ENCODE measurements at places on chromosomes 7 and 10. TPM values are rescaled to one million over a fixed set of nuclear protein-coding genes. Genes with fewer than 3 reads are reported as not detected.

GRCh38 chr10:112045938-112046337, 137.6 kb downstream of the GPAM start:
- no peak for DNase-seq

Gene PLEKHS1
- polyA plus RNA-seq = 0.15 TPM

- DNase-seq = no peak
These were observed 31.2 kb upstream of the TLX1 start for GRCh38 chr10:101099901-101100300.

Gene PRSS2
- not detected for polyA plus RNA-seq

GRCh38 chr10:6144406-6145165, 55.8 kb downstream of the RBM17 start:
- peak; percentile 67 for DNase-seq

DNA sequence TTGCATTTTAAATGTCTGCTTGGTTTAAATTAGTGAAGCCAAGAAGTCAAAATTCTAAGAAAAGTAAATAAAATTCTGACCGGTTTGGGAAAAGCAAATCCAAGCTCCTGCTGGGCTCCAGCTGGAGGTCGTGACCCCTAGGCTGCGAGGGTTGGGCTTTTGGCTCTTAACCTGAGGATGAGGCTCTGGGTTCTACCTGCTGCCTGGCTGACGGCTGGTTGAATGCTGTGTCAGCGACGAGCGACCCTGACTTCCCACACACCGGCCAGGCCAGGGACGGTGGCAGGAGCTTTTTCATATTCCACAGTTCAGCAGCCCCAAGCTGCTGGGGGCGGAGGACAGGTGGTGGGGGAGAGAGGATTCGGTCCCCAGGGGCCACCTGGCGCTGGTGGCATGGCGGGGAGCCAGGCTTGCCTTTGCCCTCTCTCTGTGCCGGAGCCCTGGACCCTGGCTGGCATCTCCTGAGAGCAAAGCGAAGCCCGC, 843 bp upstream of the PLPP4 start:
- no peak for DNase-seq

Gene FAM3C
- polyA plus RNA-seq = 102 TPM

GRCh38 chr10:6217611-6218010, 14.9 kb downstream of the PFKFB3 start:
- no peak for DNase-seq

Gene CYP3A5
- 2.1 TPM for polyA plus RNA-seq

GRCh38 chr10:101571271-101571925, 16.7 kb downstream of the POLL start:
- no peak for DNase-seq

GRCh38 chr7:148921189-148921588, 37.1 kb upstream of the EZH2 start:
- DNase-seq = no peak

DNA sequence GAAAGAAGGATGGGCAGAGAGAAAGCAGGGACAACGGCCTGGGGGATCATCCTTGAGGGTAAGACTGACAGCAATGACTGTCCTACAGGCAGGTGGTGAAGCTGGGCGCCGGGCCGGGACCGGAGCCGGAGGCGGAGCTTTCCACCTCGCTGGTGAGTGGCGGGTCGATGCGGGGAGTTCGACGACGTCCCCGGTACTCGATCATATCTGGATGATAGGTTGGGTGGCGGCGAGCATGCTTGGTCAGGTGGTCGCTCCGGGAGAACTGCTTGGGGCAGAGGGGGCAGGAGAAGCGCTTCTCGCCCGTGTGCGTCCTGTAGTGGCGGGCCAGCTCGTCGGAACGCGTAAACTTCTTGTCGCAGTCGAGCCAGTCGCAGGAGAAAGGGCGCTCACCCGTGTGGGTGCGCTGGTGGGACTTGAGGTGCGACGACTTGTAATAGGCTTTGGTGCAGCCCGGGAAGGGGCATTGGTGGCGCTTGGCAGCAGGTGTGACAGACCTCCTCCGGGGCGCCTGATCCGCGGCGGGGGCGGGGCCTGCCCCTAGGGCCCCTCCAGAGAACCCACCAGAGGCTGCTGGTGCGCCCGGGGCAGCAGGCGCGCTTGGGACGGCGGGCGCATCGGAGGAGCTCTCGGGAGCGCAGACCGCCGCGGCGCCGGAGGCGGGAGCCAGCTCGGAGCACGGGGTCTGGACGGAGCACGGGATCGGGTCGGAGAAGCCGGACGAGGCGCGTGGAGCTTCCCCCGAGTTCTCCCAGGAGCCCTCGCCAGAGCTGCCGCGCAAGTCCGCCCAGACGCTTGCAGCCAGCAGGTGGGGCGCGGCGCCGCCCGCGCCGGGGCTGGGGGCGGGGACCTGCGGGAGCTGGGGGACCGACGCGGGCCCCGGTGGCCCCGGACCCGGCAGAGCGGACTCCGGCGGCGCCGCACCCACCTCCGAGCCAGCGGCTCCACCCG, 752 bp downstream of the KLF14 start:
- peak; percentile 25 for DNase-seq

- DNase-seq = no peak
These were observed 141.7 kb downstream of the AUTS2 start for GRCh38 chr7:69739931-69740431.

DNA sequence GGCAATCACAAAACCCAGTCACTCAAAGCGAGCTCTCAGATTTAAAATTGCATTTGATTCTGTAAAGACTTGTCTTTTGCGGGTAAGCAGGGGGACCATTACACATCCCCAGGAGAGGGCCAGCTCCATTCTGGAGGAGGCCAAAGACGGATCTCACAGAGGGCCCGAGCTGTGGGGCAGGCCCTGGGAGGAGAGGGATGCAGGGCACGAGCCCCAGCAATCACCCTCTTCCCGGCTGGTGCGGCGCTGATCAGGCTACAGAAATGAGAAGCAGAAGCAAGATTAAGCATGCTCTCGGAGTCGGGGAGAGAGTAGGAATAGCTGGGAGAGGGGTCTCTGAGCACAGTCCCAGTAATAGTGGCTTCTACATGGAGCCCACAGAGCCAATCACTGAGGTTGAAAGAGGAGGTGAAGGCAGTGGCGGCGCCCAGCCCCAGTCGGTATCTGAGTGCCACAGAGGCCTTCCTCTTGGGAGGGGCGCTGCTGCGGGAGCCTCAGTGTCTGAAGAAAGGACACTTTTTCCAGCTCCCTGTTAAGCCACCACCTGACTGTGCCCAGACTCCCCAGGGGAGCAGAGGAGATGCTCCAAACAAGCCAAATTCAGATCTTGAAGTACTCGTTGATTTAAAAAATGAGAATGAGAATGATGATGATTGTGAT, 7.1 kb downstream of the CXCL12 start:
- DNase-seq = no peak

Gene GDF10
- 1.5 TPM for polyA plus RNA-seq

- no peak for DNase-seq
These were observed 739.5 kb downstream of the SORCS1 start for GRCh38 chr10:106424981-106425380.

- no peak for DNase-seq
These were observed 29.9 kb downstream of the ERLIN1 start for GRCh38 chr10:100155936-100156335.

DNA sequence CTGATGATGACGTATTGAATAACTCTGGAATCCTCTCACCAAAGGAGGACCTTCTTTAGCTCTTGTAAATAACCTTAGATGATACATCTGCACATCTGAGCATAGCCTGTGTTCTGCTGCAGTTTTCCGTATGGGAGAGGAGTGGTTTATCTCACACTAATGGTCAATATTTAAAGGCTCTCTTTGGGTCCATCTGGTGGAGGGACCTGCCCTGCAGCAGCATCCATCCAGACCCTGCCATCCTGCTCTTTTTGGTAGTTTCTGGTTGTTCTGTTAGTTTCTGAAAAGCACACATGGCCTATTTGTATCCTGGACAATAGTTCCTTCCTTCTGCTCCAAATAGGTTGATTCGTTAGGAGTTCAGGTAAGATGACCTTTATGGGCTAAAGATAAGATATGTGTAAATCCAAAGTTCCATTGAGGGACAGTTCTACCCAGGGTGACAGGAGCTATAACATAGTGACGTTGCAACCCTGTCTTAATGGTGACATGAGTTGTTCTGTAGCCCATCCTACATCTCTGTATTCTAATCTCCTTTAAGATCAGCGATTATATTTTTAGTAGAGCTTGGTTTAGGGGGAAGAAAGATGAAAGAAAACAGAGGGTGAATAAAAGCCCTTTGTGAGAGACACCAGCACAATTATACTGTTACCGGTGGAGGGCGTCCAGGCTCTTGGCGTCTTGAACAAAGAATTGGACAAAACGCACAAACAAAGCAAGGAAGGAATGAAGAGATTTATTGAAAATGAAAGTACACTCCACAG, 60.0 kb upstream of the KLF14 start:
- no peak for DNase-seq

Gene CPED1
- polyA plus RNA-seq = 37.1 TPM

Gene C10orf53
- not detected for polyA plus RNA-seq

DNA sequence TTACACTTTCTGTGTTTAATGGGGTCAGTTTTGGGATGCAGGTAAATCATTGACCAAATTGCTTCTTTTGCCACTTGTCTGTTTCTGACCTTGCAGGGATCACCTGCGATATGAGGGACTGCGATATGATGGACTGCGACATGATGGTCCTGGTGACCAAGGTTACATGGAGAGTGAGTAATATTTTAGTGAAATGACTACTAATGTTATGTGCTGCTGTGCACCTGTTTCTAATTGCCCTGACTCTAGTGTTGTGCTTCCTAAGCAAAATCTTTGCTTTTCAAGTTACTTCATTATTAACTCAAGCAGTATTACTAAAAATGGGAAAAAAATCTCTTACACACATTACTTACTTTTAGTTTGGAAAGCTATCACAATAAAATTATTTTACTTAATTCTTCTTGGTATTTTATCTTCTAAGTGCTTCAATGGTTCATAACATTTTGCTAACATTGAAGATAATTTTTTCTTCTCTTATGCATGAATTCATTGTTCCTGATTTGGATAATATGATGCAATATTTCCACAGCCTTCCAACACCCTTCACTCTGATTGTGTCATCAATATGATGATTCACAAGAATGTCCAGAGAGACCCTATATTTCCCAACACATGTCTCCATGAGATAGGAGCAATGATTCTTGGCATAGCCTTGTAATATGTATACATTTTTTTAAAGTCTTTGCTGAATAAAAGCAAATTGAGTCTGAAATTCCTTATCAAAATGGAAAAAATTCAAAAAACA, 306.2 kb upstream of the AKR1E2 start:
- no peak for DNase-seq

DNA sequence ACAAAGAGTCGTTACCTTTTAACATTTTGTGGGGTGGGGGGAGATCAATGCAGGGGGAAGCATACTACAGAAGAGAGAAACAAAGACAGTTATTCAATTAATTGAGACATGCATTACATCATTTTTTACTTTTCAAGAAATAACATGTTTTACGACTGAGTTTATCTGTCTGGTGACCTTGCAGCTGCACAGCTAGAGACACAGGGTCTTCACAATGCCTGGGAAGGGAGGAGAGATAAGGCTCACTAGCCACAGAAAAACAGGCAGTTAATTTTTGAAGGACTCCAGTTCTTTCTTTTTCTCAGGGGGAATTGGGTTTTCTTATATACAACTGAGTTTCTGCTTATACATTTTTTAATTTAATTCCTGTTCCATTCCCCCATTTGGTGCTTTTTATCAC, 30.1 kb downstream of the ZPBP start:
- no peak for DNase-seq

DNA sequence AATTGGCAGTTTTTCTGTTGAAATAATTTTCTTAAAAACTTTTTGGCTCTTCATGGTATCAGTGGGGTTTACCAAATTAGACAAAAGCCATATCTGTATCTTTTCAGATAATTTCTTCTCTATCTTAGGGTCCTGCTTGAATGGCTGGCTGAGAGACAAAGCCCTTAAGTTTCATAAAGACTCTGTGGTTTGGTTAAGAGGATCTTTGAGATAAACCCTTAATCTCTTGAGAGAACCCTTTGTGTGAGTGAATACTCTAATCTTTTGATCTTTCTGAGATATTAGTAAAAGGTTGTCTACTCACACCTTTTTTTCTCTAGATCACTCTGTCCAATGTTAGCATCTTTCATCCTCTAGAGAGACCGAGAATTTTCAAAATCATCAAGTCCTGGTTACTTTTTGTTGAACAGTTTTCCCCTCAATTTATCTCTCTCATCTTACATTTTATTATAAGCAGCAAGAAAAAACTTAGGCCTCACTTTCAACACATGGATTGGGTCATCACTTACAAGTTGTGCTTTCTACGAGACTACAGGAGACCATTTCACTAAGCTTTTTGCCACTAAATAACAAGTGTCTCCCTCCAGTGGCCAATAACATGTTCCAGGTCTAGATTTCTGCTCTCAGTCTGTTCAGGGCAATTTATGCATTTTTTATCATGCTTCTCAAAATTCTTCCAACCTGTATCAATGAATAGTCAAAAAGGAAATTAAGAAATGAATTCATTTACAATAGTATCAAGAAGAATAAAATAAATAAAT, 28.4 kb downstream of the DNAJC9 start:
- no peak for DNase-seq

DNA sequence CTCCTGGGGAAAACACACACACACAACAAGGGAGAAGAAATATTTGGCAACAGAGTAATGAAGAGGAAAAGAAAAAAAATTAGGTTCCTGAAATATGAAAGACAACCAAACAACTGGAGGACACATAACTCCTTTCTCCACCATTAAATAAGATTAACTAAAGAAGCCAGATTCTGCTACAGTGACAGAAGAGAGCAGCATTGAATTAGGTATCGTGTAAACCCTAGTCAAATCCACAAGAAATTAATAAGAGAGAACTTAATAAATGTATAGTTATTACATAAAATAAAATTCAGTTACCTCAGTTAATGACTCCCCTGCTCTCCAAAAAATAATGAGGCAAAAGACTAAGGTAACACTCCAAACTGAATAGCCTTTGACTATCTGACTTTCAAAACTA, 306.7 kb downstream of the CRPPA start:
- no peak for DNase-seq

DNA sequence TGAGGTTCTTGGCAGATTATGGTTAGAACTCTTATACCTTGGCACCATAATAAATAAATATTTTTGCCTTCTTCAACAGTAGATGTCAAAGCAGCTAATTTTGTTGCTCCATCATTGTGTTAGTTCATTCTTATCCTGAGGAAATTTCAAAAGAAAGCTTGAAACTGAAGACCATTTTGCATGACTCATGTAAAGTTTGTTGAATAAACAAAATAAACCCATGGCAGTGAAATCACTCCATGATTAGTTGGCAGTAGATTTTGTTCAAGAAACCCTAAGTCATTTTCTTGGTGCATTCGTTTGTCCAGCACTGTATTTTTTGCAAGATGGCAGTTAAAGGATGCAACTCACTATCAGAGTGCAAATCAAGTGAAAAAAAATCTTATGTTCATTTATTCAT, 91.6 kb downstream of the HECW1 start:
- DNase-seq = no peak

- DNase-seq = no peak
These were observed 27.9 kb downstream of the DUSP5 start for GRCh38 chr10:110525349-110526260.

- DNase-seq = peak; percentile 50
These were observed 2.0 kb downstream of the SEMA3D start for GRCh38 chr7:85184599-85185423.

DNA sequence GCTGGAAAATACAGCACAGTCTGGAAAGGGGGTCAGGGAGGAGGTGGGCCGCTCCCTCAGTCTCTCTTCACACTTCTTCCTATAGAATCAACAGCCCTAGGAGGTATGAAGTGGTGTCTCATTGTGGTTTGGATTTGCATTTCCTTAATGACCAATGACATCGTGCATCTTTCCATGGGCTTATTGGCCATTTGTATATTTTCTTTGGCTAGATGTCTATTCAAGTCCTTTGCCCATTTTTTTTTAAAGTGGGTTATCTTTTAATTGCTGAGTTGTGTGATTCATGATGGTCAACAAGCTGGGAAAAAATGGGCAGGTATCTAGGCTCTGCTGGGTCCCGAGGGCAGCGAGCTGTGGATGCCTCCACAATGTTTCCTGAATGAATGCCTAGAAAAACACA, 29.1 kb downstream of the TMEM130 start:
- no peak for DNase-seq

Data from renal cortex interstitium (tissue), 15 donors.